ENCODE measurements at places on chromosomes 11 and 22.

GRCh38 chr22:30159561-30160353, 79.5 kb downstream of the HORMAD2 start:
- H3K4me3 ChIP-seq, result no peak overlapping the region
- H3K36me3 ChIP-seq, result no peaks in the 10 kb centered on the region
- no peak overlapping the region for H3K27ac ChIP-seq
- H3K27me3 ChIP-seq, result no peaks in the 10 kb centered on the region
- H3K4me1 ChIP-seq, result no peaks in the 10 kb centered on the region

DNA sequence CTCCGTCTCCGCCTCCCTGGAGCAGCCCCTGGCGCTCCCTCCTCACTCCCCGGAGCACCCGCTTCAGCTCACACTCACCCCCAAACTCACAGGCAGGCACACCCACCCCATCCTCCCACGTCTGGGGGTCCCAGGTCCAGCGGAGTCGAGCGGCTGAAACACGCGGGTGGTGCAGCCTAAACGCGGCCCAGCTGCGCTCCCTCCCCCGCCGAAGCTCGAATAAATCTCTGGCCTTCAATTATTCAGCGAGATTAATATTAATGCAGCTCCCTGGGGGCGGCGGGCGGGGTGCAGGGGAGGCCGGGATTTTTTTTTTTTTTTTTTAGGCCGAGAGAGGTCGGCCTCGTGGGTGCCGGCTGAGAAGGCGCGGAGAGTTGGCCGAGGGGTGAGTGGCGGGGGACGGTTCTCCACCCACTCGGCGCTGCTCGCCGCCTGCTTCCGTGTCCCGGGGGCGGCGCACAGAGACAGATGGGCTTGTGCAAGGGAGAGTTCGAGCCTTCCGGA, 524 bp upstream of the SLC1A2 start:
- no peaks in the 10 kb centered on the region for H3K36me3 ChIP-seq
- H3K27me3 ChIP-seq, result peaks cover 46% of the 10 kb centered on the region
- H3K4me1 ChIP-seq, result peaks cover 27% of the 10 kb centered on the region

GRCh38 chr11:68314203-68315170, 2.1 kb downstream of the LRP5 start:
- H3K4me1 ChIP-seq, result peaks cover 51% of the 10 kb centered on the region
- no peak for DNase-seq
- H3K27ac ChIP-seq, result peak overlapping the region; percentile 90
- H3K36me3 ChIP-seq, result no peaks in the 10 kb centered on the region

GRCh38 chr22:23014250-23014649, 56.1 kb upstream of the GNAZ start:
- no peak overlapping the region for H3K4me3 ChIP-seq
- H3K36me3 ChIP-seq, result no peaks in the 10 kb centered on the region
- no peaks in the 10 kb centered on the region for H3K4me1 ChIP-seq
- no peak overlapping the region for H3K27ac ChIP-seq
- no peaks in the 10 kb centered on the region for H3K27me3 ChIP-seq

- DNase-seq, result no peak
- no peaks in the 10 kb centered on the region for H3K27me3 ChIP-seq
- H3K4me1 ChIP-seq, result peaks cover 19% of the 10 kb centered on the region
- H3K36me3 ChIP-seq, result no peaks in the 10 kb centered on the region
Observed at GRCh38 chr11:113447621-113448315, 27.4 kb downstream of the DRD2 start.

DNA sequence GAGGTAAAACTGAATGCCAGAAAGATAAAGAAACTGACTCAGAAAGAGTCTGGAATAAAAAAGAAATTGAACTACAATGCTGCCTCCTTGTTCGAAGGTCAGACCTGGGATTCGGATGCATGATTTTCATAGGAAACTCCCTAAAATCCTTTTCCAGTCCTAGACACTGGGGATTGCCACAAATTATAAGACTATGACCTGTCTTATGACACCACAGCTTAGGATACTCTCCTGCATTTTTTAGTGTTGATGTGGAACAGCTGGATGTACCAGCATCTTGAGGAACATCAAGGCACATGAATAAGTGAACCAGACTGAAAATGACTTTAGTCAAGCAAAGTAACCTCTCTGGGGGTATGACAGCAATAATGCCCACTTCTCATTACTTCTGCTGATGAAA, 9.0 kb downstream of the KIRREL3 start:
- H3K27me3 ChIP-seq, result peaks cover 16% of the 10 kb centered on the region
- no peak for DNase-seq
- no peaks in the 10 kb centered on the region for H3K36me3 ChIP-seq
- H3K27ac ChIP-seq, result no peak overlapping the region
- H3K4me3 ChIP-seq, result no peak overlapping the region

DNA sequence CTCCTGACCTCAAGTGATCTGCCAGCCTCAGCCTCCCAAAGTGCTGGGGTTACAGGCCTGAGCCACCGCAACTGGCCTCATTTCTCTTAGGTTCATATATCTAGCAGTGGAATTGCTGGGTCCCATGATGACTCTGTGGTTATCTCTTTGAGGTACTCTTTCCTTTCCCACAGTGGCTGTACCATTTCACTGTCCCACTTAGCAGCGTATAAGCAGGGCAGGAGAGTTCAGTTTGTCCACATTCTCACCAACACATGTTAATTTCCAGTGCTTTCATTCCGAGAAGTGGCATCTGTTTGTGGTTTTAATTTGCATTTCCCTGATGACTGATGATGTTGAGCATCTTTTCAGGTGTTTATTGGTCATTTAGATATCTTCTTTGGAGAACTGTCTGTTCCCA, 16.4 kb downstream of the PRR5 start:
- no peak overlapping the region for H3K27ac ChIP-seq
- no peaks in the 10 kb centered on the region for H3K27me3 ChIP-seq
- H3K4me3 ChIP-seq, result no peak overlapping the region
- DNase-seq, result no peak
- no peaks in the 10 kb centered on the region for H3K36me3 ChIP-seq
- no peaks in the 10 kb centered on the region for H3K4me1 ChIP-seq

- no peaks in the 10 kb centered on the region for H3K36me3 ChIP-seq
- peak overlapping the region; percentile 70 for H3K4me3 ChIP-seq
- H3K27me3 ChIP-seq, result no peaks in the 10 kb centered on the region
- peaks cover 33% of the 10 kb centered on the region for H3K4me1 ChIP-seq
- peak overlapping the region; percentile 91 for H3K27ac ChIP-seq
Observed at GRCh38 chr11:78187366-78188285, 800 bp downstream of the KCTD21 start.

- peak overlapping the region; percentile 75 for H3K27ac ChIP-seq
- peak; percentile 68 for DNase-seq
- peak overlapping the region; percentile 35 for H3K4me3 ChIP-seq
Observed at GRCh38 chr22:28442711-28443525, 236.7 kb downstream of the TTC28 start.

DNA sequence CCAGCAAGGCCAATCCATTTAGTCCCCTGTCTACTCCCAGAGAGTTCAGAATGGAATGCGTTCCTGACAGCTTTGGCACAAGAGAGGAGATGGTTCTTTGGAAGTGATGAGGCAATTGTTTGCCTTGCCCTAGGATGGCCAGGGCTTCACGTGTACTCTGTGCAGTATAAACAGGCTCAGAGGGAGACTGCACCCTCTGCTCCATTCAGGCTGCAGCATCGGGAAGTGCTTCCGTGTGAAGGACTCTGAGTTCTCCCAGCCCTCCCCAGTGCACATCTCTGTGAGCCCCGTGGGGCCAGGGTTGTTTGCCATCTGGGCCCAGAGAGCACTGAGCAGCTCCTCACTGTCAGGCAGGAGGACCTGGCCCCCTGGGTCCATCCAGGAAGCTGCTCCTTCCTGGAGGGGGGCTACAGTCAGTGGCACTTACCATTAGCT, 215.3 kb upstream of the TBCEL start:
- H3K27me3 ChIP-seq, result no peaks in the 10 kb centered on the region
- H3K36me3 ChIP-seq, result no peaks in the 10 kb centered on the region
- H3K4me3 ChIP-seq, result no peak overlapping the region
- H3K4me1 ChIP-seq, result no peaks in the 10 kb centered on the region
- H3K27ac ChIP-seq, result no peak overlapping the region
- no peak for DNase-seq

- H3K4me3 ChIP-seq, result no peak overlapping the region
- H3K4me1 ChIP-seq, result no peaks in the 10 kb centered on the region
- H3K27me3 ChIP-seq, result no peaks in the 10 kb centered on the region
- H3K36me3 ChIP-seq, result no peaks in the 10 kb centered on the region
- no peak for DNase-seq
Observed at GRCh38 chr11:44382656-44383240, 72.8 kb upstream of the ALX4 start.

DNA sequence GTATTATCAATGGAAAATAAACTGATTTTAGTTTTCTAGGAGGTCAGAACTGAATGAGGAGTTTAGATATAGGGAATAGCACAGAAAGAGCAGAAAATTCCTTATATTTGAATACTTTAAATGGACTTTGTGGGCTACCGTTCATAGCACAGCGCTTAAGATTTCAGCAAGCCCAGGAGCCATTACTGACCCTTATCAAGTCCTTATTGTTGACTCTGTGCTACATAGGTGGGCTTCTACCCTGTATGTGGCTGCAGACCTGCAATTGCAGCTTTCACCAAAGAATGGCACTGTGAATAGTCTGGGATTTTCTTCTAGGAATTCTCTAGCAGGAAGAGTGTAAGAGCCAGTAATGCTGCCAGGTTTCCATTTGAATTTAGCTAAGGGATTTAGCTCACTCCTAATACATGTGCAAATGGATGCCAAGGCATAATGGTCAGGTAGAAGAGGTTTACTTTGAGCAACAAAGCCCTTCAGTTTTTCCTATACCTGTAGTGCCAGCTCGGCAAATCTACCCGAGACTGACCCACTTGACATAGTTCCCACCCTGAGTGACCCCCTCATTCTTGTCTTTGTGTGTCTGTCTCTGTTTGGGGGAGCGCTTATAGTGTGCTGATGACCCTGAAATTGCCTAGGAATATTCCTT, 42.5 kb upstream of the DLAT start:
- peak overlapping the region; percentile 96 for H3K27ac ChIP-seq
- DNase-seq, result no peak
- peaks cover 10% of the 10 kb centered on the region for H3K36me3 ChIP-seq
- H3K4me1 ChIP-seq, result peaks cover 69% of the 10 kb centered on the region

- no peaks in the 10 kb centered on the region for H3K36me3 ChIP-seq
- DNase-seq, result no peak
- no peak overlapping the region for H3K4me3 ChIP-seq
- peaks cover 9% of the 10 kb centered on the region for H3K4me1 ChIP-seq
Observed at GRCh38 chr11:7046474-7047175, 26.3 kb downstream of the NLRP14 start.

GRCh38 chr11:44638032-44638431, 72.6 kb downstream of the CD82 start:
- H3K27me3 ChIP-seq, result no peaks in the 10 kb centered on the region
- no peak overlapping the region for H3K27ac ChIP-seq
- no peaks in the 10 kb centered on the region for H3K36me3 ChIP-seq

DNA sequence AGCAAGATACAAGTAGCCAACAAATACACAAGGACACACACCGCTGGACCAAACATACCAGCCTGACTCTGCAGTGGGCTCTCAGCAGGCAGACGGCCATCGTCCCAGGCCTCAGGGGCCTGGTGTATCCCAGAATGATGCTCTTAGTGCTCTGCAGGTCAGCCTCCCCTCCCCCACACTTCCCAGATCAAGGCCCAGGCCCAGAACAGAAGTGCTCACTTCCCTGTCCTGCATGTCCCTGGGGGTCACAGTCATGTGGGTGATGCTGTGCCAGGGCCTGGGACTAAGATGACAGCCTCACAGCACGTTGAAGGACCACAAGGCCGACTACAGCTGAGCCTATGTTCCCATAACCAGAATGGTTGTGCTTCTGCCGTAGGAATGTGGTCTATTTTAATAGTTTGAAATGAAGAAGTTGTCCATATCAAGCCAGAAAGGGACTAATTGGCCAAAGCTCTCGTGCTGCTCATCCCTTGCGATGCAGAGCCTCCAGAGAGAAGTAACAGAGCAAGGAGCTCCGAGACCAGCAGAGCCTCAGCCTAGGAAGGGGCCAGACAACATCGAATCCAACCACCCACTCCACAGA, 48.6 kb downstream of the GAB4 start:
- no peak overlapping the region for H3K27ac ChIP-seq
- no peaks in the 10 kb centered on the region for H3K4me1 ChIP-seq
- H3K36me3 ChIP-seq, result no peaks in the 10 kb centered on the region
- H3K4me3 ChIP-seq, result no peak overlapping the region
- no peaks in the 10 kb centered on the region for H3K27me3 ChIP-seq

DNA sequence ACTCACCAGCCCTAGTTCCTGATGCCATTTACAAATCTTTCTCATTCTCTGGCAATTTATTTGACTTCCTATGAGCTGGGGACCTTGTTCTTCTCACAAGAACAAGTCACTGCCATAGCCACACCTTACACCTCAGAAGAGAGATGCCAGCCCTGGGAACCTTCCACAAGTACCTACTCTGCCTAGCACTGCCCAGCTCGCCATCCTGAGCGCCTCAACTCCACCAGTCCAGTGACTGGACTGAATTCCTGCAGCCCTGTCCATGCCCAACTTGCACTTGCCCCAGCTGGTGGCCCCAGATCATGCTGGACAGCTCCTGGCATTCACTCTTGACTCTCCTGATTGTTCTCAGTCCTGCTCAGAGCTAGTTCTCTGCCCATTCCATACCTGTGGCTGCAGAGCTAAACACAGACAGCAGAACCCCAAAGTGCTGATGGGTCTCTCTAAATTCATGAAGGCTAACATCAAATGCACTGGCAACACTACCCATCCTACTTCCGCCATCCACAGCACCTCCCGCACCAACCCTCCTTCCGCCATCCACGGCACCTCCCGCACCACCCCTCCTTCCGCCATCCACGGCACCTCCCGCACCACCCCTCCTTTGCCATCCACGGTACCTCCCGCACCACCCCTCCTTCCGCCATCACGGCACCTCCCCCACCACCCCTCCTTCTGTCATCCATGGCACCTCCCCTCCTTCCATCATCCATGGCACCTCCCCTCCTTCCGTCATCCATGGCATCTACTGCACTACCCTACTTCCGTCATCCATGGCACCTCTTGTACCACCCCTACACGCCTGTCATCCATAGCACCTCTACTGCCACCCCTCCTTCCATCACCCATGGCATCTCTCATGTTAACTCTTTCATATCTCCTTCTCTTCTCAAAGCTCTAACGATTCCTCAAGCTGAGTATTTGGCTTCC, 23.6 kb upstream of the SLC25A1 start:
- no peaks in the 10 kb centered on the region for H3K4me1 ChIP-seq
- no peaks in the 10 kb centered on the region for H3K27me3 ChIP-seq
- H3K4me3 ChIP-seq, result no peak overlapping the region
- DNase-seq, result peak; percentile 67

Data from sigmoid colon (tissue), 7 donors.